ENCODE measurements at places on chromosomes 13 and 19.

DNA sequence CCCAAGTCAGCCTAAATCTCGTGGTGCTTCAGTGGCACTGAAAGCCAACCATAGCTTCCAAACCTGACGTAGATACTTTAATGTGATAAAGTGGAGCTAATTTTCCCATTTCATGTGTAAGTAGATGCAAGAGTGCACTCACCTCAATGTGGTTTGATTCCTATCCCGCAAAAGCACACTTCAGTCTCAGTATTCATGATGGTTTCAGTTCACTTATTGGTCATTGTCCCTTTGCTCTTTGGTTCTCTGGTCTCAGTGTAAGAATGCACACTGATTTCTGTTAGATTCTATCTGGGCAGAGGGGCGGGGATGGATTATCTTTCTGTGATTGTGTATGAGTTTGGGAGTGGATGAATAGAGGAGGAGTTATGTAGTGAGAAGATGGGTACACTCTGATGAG is 340.6 kb downstream of the KCNRG start:
- no peak for DNase-seq

DNA sequence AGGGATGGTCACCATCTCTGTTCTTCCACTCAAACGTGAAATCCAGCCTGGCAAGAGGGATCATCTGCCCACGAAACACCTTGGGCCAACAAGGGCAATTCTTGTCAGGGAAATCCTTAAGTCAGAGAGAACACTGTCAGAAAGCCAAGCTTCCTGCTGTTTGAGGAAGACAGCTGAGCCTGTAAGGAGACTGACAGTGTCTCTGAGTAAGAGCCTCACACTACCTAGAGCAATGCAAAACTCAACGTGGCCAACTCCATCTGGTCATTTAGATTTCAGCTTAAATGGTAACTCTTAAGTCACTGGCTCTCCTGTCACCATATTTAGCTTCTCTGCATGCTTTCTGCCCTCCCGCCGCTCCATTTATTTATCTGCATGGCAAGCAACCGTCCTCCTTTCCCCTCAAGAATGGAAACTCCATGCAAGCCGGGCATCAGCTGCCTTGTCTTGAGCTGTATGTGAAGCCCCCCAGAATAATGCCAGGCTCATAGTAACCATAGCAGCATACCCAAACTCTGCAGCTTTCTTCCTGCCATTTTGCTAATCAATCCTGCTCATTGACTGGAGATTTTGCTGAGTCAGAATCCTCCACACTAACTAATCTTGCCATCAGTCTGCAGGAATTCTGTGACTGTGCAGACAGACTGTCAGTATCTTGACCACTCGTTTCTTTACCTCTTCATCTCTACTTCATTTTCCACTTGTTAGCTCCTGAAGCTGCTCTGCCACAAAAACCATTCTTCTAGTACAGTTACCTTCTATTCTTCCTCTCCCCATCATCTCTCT is 159.8 kb downstream of the IRS2 start:
- DNase-seq: no peak

GRCh38 chr13:41356786-41357185 is 45.7 kb downstream of the NAA16 start:
- DNase-seq: peak; percentile 74

DNA sequence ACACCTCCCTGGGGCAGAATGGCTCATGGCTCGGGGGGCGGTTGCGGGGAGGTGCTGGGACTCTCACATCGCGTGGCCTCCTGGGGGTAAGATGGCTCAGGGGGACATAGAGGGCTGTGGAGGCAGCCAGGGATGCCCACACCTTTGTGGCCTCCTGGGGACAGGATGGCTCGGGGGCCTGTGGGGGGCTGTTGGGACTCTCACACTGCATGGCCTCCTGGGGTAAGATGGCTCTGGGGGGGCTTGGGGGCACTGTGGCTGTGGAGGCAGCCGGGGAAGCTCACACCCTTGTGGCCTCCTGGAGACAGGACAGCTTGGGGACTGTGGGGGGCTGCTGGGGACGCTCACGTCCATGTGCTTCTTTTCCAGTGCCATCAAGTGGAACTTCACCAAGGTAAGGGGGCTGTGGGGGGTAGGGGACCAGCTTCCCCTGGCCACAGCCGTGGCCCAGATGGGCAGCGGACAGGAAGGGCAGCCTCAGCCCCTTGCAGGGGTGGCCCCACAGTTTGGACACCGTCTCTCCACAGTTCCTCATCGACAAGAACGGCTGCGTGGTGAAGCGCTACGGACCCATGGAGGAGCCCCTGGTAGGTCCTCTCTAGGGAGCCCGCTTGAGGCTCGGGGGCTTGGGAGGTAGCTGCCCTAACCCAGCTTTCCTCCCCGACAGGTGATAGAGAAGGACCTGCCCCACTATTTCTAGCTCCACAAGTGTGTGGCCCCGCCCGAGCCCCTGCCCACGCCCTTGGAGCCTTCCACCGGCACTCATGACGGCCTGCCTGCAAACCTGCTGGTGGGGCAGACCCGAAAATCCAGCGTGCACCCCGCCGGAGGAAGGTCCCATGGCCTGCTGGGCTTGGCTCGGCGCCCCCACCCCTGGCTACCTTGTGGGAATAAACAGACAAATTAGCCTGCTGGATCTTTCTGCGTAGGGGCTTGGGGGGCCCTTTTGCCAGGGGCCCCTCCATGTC is 2.4 kb downstream of the GPX4 start:
- DNase-seq: no peak

DNA sequence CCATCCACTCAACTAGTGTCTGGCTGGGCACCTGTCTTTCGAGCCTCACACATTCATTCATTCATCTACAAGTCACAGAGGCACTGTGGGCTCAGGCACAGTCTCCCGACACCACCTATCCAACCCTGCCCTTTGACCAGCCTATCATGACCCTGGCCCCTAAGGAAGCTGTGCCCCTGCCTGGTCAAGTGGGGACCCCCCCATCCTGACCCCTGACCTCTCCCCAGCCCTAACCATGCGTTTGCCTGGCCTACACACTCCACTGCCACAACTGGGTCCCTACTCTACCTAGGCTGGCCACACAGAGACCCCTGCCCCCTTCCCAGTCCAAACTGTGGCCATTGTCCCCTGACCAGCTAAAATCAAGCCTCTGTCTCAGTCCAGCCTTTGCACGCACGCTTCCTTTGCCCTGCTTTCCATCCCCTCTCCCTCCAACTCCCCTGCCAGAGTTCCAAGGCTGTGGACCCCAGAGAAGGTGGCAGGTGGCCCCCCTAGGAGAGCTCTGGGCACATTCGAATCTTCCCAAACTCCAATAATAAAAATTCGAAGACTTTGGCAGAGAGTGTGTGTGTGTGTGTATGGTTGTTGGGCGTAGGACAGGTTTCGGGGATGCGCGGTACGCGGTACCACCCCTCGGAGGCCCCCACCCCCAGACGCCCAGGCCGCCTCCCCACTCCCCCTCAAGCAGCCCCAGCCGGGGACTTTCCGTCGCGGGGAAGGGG is 404 bp upstream of the IL27RA start:
- DNase-seq: peak; percentile 86

GRCh38 chr13:97019236-97019635 is 25.0 kb upstream of the OXGR1 start:
- DNase-seq: no peak
